ENCODE measurements at places on chromosomes 3 and 15.

DNA sequence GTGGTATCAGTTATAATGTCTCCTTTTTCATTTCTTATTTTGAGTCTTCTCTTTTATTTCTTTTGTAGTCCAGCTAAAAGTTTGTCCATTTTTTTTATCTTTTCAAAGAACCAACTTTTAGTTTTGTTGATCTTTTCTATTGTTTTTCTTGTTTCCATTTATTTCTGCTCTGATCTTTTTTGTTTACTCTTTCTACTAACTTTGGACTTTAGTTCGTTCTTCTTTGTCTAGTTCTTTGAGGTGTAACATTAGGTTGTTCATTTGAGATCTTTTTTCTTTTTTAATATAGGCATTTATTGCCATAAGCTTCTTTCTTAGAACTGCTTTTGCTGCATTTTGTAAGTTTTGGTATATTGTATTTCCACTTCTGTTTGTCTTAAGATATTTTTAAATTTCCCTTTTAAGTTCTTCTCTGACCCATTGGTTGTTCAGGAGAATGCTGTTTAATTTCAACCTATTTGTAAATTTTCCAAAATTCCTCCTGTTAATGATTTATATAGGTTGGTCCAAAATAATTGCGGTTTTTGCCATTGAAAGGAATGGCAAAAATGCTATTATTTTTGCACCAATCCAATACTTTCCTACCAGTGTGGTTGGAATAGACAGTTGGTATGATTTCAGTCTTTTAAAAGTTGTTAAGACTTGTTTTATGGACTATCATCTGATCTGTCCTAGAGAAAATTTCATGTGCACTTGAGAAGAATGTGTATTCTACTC, 51.2 kb downstream of the KAT2B start:
- no peak for DNase-seq

- DNase-seq: no peak
Measured at GRCh38 chr3:39515681-39516441, 48.4 kb downstream of the MOBP start.

DNA sequence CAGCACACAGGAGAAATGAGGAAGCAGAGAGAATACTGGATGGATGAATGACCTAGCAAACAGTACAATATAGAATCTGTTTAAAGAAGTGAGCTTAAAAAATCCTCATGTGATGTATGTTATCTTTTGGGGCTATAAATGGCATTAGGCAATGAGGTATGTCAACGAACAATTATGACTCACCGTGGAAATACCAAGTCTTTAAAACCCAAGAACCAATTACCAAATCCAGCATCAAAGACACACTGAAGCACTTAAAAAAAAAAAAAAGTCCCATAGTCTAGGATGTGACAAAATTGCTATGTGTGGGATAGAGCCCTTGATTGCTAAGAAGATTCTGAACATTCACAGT, 36.3 kb upstream of the HERC1 start:
- no peak for DNase-seq

DNA sequence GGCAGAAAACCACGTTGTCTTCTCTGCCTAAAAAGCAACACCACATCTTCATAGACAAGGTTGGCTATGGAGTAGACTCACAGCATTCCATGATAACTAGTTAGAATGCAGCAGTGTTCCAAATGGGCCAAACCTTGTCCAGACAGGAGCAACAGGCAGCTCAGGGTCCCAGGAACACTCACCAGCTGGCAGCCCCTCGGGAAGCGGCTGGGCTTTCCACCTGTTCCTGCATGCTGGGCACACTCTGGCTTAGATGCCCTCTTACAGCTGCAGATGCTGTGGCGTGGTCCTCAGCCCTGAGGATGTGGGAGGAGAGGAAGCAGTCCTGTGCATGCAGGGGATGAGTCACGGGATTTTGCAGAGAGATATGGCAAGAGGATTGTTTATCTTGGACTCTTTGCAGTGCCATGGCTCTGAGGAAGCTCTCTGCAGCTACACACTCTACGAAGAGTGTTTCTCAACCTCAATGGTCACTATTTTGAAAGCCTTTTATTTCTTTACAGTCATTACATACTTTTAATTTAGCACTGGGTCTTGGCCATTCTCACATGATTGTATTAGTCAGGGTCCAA, 11.3 kb downstream of the NRROS start:
- DNase-seq: peak; percentile 97

GRCh38 chr3:155646128-155646527, 98.7 kb downstream of the PLCH1 start:
- DNase-seq: no peak

- no peak for DNase-seq
Measured at GRCh38 chr15:66963710-66964109, 101.7 kb upstream of the SMAD3 start.

- no peak for DNase-seq
Measured at GRCh38 chr3:195540027-195540426, 3.1 kb downstream of the PPP1R2 start.

GRCh38 chr15:40930430-40931299, 1.5 kb downstream of the DLL4 start:
- no peak for DNase-seq

- DNase-seq: no peak
Measured at GRCh38 chr15:26739791-26740190, 33.1 kb downstream of the GABRB3 start.

- DNase-seq: peak; percentile 85
Measured at GRCh38 chr15:58227706-58228543, 89.7 kb downstream of the AQP9 start.

DNA sequence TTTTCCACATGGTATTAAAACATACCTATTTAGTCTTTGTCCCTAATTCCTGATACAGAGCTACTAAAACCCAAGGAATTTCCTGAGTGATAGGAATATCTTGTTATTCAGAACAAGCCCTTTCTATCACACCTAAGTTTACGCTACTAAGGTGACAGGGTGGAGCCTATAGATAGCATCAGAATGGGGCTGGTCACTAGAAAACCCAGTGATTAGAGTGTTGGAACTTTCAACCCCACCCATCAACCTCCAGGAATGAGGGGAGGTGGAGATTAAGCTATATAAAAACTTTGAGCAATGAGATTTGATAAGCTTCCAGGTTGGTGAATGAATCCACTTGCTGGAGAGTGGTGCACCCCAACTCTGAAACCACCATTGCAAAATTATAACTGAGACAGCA, 62.1 kb upstream of the RNU6-1 start:
- DNase-seq: no peak

GRCh38 chr15:59689626-59690236, 611 bp upstream of the BNIP2 start:
- peak; percentile 66 for DNase-seq

DNA sequence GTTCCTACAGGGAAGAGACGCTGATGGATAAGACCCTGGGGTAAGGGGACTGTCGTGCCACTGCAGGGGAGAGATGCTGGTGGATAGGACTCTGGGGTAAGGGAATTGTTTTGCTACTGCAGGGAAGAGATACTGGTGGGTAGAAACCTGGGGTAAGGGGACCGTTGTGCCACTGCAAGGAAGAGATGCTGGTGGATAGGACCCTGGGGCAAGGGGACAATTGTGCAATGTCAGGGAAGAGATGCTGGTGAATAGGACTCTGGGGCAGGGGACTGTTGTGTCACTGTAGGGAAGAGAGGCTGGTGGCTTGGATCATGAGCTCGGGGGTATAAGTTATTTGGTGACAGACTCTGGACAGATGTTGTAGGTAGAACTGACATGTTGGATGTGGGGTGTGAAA, 37.6 kb downstream of the WNT7A start:
- no peak for DNase-seq

- no peak for DNase-seq
Measured at GRCh38 chr15:42499858-42500609, 4.6 kb downstream of the SNAP23 start.

- no peak for DNase-seq
Measured at GRCh38 chr3:103660810-103661209, 1226.0 kb downstream of the ZPLD1 start.

- no peak for DNase-seq
Measured at GRCh38 chr3:49807431-49808114, 4.5 kb downstream of the INKA1 start.
